ENCODE measurements at places on chromosomes 2 and 18. TPM values are rescaled to one million over a fixed set of nuclear protein-coding genes. Genes with fewer than 3 reads are reported as not detected.

GPR75 gene
- total RNA-seq: 2.8 TPM

EPB41L3 gene
- 20.1 TPM for total RNA-seq

DTNA gene
- 16.9 TPM for total RNA-seq

ACOXL gene
- total RNA-seq: 15.8 TPM

TACR1 gene
- total RNA-seq: 0.23 TPM

FBXO15 gene
- 0.96 TPM for total RNA-seq

ANKRD30B gene
- total RNA-seq: not detected

VIT gene
- total RNA-seq: 0.46 TPM

SH2D6 gene
- total RNA-seq: 0.50 TPM

EVA1A gene
- total RNA-seq: 3.2 TPM

KLHL41 gene
- total RNA-seq: not detected

ASPRV1 gene
- 1.1 TPM for total RNA-seq

HNRNPLL gene
- total RNA-seq: 65.3 TPM

CNGA3 gene
- total RNA-seq: not detected

DYSF gene
- 14.8 TPM for total RNA-seq

CFC1 gene
- not detected for total RNA-seq

SCN7A gene
- 0.32 TPM for total RNA-seq

PLGLB1 gene
- 0.52 TPM for total RNA-seq

ONECUT2 gene
- 0.87 TPM for total RNA-seq

TMEM200C gene
- total RNA-seq: 6.6 TPM

GTF2A1L gene
- total RNA-seq: not detected

RAB31 gene
- total RNA-seq: 34.9 TPM

BMP10 gene
- not detected for total RNA-seq

IER3IP1 gene
- 6.7 TPM for total RNA-seq

HRH4 gene
- not detected for total RNA-seq

LBH gene
- total RNA-seq: 34.7 TPM

SOWAHC gene
- 14.5 TPM for total RNA-seq
